T-helper 2 cell (primary cell): ENCODE measurements at places on chromosomes 13 and 19.

DNA sequence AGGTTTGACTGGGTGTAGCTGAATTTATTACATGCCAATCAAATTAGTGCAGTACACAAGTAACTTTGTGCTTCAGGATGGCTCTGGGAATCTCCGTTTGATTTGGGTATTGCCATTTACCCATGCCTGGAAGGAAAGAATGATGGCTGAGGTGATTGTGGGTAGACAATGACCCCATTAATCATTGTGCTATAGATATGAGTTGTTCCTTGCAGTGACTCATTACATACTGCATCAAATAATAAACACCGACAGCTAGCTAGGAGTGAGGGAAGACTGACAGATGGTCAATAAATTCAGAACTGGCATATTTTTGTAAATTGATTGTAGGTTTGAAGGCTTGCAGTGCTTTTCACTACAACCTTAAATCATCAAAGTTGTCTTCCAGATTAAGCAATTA lies 1069.5 kb downstream of the DIAPH3 start:
- no peak for DNase-seq

DNA sequence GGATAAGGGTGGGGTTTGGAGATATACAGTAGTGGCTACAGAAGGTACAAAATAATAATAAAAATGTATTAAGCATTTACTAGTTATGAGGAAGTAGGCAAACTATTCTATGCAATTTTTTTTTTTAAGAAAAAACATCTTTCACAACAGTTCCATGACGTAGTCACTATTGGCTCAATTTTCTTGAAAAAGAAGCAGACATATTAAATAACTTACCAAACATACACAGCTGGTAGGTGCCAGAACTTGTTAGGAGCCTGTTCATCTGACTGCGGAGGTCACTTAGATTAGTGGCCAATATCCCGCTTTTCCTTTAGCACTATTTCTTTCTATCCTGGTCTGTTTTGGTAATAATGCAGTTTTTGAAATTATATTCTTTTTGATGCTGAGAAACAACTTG lies 593.5 kb downstream of the KCTD12 start:
- no peak for DNase-seq

- no peak for DNase-seq
Observed at GRCh38 chr13:71457645-71458044, 409.4 kb downstream of the DACH1 start.

DNA sequence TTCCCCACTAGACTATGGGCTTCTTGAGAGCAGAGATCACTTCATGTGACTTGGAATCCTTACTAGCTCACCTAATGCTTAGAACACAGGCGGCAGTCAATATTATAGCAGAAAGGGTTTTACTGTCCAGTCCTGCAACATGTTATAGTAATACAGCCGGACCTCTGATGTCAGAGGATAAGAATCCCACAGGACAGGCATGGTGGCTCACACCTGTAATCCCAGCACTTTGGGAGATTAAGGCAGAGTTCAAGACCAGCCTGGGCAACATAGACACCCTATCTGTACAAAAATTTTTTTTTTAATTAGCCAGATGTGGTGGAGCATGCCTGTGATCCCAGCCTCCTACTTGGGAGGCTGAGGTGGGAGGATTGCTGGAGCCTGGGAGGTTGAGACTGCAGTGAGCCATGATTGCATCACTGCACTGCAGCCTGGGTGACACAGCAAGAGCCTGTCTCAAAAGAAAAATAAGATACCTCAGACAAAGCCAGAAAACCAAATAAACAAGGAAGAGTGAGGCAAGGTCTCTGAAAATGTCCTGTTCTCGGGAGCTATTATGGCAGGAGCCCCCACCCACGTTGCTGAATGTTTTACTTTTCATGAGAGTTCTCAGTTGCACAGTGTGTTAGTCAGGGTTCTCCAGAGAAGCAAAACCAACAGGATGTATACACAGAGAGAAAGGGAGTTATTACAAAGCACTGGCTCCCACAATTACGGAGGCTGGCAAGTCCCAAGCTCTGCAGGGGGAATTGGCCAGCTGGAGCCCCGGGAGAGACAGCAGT lies 100.8 kb downstream of the UBL3 start:
- no peak for DNase-seq

- DNase-seq, result no peak
Observed at GRCh38 chr13:106331116-106331515, 204.3 kb downstream of the EFNB2 start.

DNA sequence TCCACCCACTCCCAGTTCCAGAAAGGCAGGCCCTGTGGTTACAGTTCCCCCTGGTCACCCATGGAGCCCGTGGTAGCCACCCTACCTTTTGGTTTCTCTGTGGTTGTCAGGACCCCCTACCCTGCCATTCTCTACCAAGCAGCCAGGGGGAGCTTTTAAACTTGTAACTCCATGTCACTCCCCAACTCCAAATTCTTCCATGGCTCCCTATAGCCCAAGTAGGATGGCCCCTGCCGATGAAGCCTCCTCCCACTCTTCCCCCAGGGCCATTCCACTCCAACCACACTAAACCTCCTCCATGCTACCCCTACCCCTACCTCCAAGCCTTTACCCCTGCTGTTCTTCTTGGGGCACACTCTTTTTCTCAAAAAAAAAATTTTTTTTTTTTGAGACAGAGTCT lies 2.2 kb downstream of the S1PR2 start:
- no peak for DNase-seq

DNA sequence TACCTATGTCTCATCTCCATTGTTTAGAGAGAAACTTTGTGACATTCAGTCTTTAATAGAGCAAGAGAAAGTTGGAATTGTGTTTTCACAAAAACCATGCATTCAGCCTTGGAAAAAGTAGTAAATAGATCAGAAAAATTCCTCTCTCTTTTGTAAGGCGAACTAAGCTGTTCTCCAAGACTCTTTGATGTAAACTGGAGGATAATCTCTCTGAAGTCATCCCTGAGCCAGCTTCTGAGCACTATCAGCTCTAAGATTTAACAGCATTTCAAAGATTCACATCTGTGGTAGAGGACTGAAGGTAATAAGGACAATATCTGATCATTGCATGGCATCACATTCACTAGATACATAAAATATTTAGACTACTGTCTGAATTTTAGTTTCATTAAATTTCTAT lies 904.6 kb upstream of the ATXN8OS start:
- DNase-seq, result no peak

DNA sequence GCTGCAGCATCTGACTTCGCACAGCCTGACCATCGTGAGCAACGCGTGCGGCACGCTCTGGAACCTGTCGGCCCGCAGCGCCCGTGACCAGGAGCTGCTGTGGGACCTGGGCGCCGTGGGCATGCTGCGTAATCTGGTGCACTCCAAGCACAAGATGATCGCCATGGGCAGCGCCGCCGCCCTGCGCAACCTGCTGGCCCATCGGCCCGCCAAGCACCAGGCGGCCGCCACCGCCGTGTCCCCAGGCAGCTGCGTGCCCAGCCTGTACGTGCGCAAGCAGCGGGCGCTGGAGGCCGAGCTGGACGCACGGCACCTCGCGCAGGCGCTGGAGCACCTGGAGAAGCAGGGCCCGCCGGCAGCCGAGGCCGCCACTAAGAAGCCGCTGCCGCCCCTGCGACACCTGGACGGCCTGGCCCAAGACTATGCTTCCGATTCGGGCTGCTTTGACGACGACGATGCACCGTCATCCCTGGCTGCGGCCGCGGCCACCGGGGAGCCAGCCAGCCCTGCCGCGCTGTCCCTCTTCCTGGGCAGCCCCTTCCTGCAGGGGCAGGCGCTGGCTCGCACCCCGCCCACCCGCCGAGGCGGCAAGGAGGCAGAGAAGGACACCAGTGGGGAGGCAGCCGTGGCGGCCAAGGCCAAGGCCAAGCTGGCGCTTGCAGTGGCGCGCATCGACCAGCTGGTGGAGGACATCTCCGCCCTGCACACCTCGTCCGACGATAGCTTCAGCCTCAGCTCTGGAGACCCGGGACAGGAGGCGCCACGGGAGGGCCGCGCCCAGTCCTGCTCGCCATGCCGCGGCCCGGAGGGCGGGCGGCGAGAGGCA lies 13.6 kb downstream of the C19orf25 start:
- no peak for DNase-seq

DNA sequence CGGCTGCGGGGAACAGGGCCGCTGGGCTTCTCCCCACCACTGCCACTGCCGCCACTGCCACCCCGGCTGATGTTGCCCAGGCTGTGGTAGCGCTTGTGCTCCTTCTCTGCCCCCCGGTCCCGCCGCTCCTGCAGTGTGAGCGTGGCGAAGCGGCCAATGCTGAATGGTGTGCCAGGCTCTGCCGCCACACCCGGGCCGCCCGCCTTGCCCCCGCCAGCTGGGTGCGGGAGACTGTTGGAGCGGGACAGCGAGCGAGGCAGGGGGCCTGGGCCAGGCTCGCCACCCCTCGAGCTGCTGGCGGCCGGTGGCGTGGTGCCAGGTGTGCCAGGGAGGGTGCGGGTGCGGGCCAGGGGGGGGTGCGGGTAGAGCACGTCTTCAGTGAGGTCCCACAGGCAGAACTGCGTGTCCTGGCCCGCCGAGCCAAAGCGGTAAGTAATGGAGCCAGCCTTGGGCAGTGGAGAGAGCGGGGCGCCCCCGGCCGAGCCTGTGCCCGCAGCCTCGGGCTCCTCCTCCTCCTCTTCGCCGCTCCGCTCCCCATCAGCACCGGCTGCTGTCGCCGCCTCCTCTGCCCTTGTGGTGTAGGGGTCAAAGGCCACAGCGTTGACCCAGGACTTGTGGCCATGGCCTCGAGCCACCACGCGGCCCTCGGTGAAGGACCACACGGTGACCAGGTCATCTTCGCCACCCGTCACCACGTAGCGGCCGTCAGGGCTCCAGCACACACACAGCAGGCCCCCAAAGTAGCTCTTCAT lies 3.7 kb upstream of the DMPK start:
- DNase-seq, result no peak

DNA sequence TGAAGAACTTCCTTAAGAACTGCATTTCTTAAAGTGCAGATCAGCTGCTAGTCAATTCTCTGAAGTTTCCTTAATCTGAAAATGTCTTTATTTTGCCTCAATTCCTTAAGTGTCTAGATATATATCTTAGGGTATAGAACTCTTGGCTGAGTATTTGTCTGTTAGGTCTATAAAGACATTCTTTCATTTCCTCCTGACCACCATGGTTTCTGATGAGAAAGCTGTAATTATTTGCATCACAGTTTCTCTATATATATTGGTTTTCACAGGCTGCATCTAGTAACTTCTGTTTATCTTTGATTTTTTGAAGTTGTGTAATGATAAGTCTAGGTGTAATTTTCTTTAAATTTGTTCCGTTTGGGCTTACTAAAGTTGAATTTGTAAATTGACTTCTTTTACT lies 15.2 kb downstream of the NDFIP2 start:
- no peak for DNase-seq

DNA sequence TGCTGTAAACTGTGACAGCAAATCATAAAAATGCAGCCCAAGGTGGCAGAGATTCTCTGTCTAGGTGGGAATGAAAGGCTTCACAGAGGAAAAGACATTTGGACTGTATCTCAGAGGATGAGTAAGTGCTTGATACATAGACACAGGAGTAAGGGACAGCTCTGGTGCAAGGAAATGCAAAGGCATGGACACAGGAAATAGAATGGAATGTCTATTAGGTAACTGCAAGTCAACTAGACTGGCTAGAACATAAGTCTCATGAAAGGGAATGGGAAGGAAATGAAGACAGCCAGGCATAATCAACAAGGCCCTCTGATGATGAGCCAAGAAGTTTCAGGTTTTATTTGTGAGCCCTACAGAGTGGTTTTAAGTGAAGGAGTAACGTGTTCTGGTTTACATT lies 321.7 kb downstream of the SUCLA2 start:
- DNase-seq, result no peak

DNA sequence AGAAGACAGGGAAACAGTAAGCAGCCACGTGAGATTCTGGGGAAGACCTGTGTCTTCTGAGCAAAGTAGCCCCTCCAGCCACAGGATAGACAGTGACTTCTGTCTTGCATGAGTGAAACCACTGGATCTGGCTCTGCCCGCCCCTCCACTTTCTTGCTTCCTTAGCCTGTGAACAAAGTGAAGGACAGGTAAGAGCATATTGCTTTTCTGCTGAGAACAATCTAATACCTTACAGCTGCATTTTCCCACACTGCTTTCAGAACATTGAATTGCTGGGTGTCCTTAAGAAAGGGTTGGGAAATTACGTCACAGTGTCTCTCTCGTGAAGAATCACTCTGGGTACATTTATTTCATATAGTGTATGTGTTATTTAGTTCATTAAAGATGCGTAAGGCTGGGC lies 11.1 kb downstream of the SLC25A15 start:
- no peak for DNase-seq

GRCh38 chr13:19822673-19823072 lies 39.9 kb upstream of the PSPC1 start:
- DNase-seq, result no peak

- DNase-seq, result no peak
Observed at GRCh38 chr13:29722415-29722814, 126.9 kb upstream of the SLC7A1 start.

- no peak for DNase-seq
Observed at GRCh38 chr13:102970542-102970941, 95.7 kb downstream of the SLC10A2 start.

DNA sequence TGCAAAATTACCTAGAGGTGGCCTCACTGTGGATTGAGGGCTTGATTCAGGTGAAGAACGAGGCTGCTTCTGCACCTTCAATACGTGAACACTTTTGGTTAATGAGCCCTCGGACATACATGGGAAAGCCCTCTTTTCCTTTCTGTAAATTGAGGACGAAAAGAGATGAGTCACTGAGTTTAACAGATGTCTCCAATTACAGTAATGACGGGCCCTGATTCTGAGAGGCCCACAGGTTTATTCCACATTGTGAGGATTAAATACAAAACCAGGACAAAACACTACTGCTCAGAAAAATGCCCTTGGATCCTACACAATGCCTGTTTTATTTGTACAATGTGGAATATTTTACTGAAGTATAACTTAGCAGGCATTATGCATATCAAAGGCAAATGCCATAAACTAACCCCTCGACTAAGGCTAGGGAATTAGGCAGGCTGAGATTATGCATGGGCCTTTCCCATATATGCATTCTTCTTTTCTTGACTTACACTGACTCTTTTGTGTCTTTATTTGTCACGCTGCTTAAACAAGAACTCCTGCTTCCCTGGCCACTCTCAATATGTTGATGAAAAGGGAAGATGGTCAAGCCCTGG lies 819.9 kb downstream of the OLFM4 start:
- no peak for DNase-seq

DNA sequence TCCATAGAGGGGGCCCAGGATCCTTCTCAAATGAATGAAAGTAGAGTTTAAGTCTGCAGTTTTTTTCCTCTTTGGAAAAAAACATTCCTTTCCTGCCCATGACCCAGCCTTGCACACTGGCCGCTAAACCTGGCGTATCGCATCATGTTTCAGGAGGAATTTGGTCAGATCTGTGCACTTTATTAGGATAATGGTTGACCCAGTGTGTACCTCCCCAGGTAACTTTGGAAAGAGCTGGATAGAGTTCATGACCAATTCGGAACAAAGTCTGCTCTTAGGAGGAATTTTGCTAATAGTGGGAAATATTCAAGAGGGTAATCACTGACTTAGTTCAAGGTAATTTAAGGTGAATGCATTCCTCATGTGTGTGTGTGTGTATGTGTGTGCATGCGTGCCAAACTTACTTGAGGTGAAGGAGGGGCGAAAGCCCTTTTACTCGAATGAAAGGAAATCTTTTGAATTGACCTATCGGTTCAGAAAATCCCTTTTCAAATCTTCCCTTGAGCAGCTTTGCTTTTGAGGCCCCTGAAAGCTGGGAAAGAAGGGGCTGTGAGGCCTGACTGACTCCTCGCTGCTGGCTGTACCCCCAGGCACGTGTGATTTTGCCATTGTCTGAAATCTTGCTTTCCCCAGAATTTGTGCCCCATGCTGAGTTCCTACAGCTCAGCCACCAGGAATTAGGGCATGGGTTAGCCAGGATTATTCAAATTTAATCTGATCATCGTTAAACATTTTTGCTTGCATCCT lies 46.3 kb downstream of the SIPA1L3 start:
- DNase-seq, result no peak
